ENCODE measurements at places on chromosomes 7 and 10.
A peak's percentile ranks its signal among the peaks of the same experiment; 100 is the strongest.

GRCh38 chr10:61812052-61812721 lies 89.3 kb upstream of the ARID5B start:
- DNase-seq: no peak

DNA sequence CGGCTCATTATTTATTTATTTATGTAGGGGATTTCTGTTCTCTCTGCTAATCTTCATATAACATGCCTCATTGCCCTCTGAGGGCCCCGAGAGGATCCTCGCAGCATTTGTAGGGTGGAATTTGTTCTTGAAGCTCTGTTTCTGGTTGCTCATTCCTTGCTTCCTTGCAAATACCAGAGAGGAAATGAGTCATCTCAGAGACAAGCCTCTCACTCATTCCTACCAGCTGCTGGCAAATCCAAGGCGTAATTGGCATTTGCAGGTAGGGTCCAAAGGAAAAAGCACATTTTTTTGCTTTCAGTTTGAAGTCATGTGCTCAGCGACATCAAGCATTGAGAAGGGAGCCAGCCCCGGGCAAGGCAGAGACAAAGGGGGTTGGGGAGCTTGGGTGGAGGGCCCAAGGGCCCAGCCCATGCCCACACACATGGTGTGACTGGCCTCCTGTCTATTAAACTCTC lies 501.6 kb downstream of the GALNT17 start:
- DNase-seq: no peak

DNA sequence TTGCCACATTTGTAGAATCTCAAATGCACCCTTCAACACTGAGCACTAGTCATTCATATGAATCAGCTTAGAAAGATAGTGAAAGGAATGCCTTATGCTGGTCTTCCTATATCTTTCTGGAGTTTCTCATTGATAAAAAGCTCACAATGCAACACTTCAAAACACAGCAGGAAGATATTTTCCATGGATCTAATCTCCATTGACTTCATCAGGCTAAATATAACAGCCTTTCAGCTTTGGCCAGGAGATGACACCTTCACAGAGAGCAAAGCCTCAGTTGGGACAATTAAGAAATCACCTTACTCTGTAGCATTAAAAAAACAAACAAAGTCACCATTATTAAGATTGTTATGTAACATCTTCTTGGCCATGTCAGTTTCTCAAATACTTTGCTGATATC lies 6.7 kb downstream of the NRP1 start:
- DNase-seq: no peak

GRCh38 chr7:54814401-54814800 lies 55.4 kb upstream of the SEC61G start:
- no peak for DNase-seq

- no peak for DNase-seq
Measured at GRCh38 chr10:78860260-78860914, 208.4 kb upstream of the ZMIZ1 start.

DNA sequence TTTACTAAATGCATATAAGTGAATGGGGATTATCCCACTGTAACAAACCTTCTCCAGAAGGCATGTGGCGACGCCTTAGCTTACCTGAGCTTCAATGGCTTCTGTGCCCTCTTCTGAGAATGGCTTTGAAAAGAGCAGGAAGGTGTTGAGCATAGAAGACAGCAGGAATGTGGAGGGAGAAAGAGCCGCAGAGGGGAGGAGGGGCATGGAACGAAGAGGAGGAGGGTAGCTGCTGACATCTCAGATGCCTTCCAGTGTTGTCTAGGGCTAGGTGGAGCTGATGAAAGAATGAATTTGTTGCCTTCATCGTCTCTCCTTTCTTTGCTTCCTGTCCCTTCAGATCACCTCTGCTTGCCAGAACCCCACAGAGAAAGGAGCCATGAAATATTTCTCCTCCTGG lies 86.2 kb downstream of the ITIH5 start:
- no peak for DNase-seq

GRCh38 chr10:88541116-88541626 lies 41.9 kb downstream of the RNLS start:
- no peak for DNase-seq

- DNase-seq: peak; percentile 68
Measured at GRCh38 chr10:47047577-47048525, 136.6 kb downstream of the PTPN20 start.

- DNase-seq: no peak
Measured at GRCh38 chr10:33376976-33377657, 42.6 kb upstream of the NRP1 start.

GRCh38 chr7:45202625-45203024 lies 45.0 kb downstream of the RAMP3 start:
- no peak for DNase-seq

DNA sequence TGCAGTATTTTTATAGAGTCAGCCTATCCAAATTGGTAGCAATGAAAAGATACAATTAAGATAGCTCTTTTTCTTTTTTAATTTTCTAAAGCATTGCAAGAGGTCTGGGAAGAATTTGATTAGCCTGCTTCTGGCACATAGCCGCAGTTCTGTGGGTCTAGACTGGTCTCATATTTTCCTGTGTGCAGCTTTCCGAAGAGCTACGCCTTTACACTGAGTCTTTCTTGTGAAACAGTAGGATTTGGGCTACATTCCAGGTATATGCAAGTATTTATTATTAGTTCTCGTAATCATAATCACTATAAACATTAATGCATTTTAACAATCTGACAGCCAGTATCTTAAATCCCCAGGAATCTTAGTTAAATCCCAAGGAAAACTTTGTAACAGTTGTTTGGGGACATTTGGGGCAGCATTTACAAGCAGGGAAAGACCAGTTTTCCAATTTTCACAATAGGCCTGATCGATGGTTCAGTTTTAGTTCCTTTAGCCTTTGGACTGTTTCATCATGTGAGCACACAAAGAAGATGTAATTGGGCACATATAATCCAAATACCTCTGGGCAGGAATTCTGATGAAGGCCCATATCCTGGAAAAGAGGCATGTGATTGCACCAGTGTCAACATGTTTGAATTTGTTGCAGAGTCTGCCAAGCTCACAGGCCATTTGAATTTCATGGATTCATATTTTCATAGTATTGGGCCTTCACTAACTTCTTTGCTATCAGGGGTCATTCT lies 287.3 kb downstream of the INHBA start:
- no peak for DNase-seq

DNA sequence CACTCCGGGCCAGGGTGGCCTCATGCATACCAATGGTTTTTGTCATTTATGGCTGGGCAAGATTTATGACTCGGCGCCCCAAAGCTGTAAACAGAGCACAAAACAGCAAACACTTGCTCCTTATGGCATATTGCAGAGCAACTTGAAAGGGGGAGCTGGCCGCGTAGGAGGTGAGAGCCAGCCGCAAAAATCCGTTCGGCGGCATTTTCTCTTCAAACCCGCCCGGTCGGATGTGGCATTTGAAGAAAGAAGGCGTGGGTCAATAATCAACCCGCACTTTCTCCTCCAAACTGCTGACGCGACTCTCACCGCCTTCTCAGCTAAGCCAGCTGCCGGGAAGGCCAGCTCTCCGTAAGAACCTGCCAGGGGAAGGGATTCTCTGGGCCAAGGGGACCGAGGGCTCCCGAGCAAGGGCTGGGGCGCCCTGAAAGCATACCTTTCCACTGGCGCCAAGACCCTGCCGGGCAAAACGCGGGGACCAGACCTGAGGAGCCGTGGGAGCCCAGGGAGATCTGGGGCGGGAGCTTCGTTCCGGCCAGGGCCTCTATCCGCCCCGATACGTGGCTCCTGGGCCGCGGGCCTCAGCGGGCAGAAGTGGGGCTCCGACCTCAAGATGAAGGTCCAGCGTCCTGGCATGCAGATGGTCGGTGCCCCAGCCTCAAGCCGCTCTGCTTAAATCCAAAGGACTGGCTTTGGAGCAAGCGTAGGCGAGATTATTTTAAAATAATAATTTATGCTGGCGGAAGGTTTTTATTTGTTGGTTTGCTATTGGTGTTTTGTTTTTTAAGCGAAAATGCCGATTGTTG lies 12.9 kb upstream of the HOXA2 start:
- DNase-seq: no peak

- DNase-seq: no peak
Measured at GRCh38 chr10:15563246-15563645, 156.5 kb downstream of the ITGA8 start.

DNA sequence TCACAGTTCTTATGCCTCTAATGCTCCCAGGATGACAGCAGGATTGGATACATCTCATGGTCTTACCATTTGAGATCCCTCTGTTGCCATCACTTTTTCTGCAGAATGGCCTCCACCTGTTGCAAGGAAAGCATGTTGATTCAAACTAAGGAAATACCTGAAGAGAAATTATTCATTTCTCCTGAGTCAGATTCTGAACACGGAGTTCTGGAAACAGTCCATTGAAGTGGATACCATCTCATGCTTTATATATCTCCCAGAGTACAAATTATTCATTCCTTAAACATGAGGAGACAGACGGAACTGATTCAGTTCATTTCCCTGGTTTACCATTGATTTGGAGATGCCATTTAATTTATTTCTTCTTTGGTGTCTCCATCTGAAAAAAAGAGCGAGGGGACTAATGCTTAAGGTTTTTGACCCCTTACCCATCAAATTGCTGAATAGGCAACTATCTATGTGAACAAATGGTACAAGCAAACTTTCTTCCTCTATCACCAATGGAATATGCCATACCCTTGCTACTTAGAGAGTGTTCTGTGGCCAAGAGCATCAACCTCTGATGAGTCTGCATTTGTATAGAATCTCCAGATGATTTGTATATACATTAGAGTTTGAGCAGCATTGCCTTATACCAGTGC lies 305.0 kb upstream of the LRGUK start:
- DNase-seq: no peak

DNA sequence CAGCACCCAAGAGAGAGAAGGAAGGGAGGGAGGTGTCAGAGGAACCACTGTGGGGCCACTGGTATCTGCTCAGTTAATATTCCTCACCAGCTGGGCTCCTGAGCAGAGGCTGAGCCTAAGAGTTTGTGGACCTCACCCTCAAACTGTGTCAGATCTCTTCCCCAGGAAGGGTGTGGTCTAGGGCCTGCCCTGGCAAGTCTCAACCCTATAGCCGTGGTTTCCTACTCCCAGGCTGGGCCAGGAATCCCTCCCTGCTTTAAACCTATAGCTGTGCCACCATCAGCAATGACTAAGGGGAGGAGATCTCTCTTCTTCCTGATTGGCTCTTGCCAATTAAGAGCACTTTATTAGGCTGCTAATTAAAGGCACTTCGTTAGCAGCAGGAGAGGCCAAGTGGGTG lies 29.9 kb downstream of the POLL start:
- DNase-seq: no peak

DNA sequence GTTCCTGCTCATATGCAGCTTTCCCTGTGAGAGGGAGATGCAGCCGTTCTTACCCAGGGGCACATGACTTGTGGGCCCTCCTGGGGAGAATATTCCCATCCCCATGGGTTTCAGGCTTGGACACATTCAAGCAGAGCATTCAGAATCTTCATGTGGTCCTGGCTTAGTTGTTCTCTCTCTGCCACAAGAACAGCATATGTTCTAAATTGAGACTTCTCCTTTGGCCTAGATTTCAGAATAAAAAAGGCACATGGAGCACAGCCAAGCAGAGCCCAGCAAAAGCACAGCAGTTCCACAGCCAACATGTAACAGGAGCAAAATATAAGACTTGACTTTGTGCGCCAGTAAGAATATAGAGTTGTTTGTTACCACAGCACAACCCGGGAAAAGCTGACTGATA lies 306.4 kb upstream of the MYO3A start:
- DNase-seq: no peak

DNA sequence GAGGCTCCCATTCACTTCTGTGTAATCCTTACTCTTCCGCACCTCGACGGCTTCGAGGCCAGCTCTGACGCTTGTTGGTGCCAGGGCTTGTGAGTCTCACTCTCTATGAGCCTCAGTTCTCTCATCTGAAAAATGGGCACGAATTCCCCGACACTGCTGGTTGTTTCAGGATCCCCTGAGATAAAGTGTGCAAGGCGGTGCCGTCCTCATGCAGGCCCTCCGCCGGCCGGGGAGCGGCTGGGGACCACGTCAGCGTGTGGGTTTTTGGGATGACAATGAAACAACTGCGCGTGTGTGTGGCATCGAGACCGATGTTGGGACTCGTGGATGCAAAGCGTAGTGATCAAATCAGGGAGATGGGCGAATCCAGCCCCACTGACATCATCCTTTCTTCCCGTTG lies 75.6 kb downstream of the FOXL3 start:
- no peak for DNase-seq

- DNase-seq: no peak
Measured at GRCh38 chr10:116015583-116016333, 257.2 kb downstream of the GFRA1 start.

- DNase-seq: no peak
Measured at GRCh38 chr10:114718374-114718773, 60.3 kb upstream of the ABLIM1 start.

GRCh38 chr10:47095211-47095610 lies 184.0 kb downstream of the PTPN20 start:
- DNase-seq: no peak

- DNase-seq: no peak
Measured at GRCh38 chr10:103416436-103417147, 20.2 kb downstream of the PDCD11 start.

GRCh38 chr10:62021128-62021665 lies 119.7 kb downstream of the ARID5B start:
- no peak for DNase-seq

GRCh38 chr10:76729841-76730487 lies 907.6 kb downstream of the KCNMA1 start:
- DNase-seq: no peak

DNA sequence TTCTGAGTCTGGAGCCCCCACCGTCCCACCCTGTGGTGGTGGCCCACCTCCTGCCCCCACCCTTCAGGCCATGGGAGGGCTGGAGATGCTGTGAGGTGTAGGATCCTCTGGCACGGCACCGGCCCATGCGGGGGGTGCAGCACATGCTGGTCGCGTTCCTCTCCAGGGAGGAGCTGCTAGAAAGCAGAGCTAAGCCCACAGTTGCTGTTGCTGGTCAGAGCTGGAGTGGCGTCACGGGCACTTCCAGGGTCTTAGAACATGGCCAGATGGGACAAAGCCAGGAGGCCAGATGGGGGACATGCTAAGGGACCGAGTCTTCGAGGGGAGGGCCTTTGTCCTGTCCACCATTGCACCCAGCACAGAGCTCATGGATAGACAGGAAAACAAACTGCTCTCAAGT lies 21.6 kb downstream of the AGAP3 start:
- no peak for DNase-seq

DNA sequence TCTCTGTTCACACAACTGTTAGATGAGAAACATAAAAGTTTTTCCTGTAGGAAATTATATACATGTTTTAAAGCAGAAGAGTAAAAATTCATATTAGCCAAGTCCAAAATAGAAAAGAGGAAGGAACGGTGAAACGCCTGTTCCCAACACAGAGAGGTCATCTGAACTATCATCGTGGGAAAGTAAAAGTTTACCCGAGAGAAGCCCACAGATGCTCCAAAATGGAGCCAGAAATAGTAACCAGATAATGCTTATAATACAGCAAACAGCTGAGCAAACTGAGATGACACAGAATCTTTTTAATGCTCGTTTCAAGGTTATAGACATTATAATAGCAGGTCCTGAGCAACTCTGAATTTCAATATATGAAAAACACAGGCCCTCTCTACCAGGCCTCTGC lies 24.5 kb downstream of the FRMD4A start:
- no peak for DNase-seq

GRCh38 chr7:136143271-136143670 lies 166.1 kb upstream of the MTPN start:
- no peak for DNase-seq

Data from stimulated activated CD4-positive, alpha-beta T cell treated with anti-CD3 and anti-CD28 coated beads, Interleukin-12 subunit alpha, Interleukin-12 subunit beta, amount 100 ng/mL, for 48 hours (primary cell).